ENCODE measurements at places on chromosomes 2 and 18.

- DNase-seq = peak; percentile 8
Observed at GRCh38 chr2:60641811-60642788, 88.6 kb upstream of the BCL11A start.

DNA sequence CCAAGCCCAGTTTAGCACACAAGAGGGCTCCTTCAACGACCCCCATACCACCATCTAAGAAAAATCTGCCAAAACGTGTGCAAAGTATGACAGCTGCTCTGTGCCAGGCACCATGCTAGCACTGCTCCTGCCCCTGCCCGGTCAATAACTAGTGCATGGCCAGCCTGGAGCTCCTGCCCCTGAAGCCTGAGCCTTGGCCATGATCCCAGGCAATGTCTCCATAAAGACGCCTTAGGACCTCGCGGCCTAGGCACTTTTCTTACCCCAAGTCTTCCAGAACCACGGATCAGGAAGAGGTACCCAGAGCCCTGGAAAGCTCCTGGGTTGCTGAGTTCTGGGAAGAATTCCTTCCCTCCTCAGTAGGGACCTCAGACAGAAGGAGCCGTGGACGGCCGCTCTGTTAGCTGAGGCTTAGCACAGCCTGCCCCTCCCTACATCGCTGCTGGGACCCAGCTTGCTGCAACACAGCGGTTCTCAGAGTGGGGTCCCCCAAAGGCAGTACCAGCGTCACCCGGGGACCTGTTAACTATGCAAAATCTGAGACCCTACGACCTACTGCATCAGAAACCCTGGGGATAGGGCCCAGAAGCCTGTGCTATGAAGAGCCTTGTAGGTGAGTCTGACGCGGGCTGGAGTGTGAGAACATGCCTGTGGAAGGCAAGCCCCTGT lies 117.8 kb upstream of the TWIST2 start:
- DNase-seq = no peak

DNA sequence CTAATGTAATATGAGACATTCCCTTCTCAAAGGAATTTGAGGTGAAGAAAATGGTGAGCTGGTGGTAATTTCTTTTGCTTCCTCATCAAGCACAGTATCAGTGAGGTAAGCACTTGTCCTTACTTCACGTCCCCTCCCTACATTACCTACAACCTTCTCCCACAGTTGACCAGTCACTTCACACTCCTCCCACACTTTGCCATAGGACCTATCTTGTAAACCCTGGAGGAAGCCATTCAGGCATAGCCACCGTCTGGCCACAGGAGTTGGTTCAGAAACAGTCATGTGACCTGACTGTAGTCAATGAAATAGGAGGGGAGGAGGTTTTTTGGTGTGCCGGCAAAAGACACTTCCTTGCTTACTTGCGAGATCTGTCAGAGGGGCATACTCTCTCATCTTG lies 12.1 kb downstream of the ACOXL start:
- no peak for DNase-seq

GRCh38 chr2:37361216-37361815 lies 16.9 kb downstream of the QPCT start:
- no peak for DNase-seq

GRCh38 chr2:104641786-104642185 lies 212.1 kb upstream of the POU3F3 start:
- DNase-seq = no peak
